ENCODE measurements at places on chromosomes 4 and X. TPM values are rescaled to one million over a fixed set of nuclear protein-coding genes. Genes with fewer than 3 reads are reported as not detected.
A peak's percentile ranks its signal among the peaks of the same experiment; 100 is the strongest.

DNA sequence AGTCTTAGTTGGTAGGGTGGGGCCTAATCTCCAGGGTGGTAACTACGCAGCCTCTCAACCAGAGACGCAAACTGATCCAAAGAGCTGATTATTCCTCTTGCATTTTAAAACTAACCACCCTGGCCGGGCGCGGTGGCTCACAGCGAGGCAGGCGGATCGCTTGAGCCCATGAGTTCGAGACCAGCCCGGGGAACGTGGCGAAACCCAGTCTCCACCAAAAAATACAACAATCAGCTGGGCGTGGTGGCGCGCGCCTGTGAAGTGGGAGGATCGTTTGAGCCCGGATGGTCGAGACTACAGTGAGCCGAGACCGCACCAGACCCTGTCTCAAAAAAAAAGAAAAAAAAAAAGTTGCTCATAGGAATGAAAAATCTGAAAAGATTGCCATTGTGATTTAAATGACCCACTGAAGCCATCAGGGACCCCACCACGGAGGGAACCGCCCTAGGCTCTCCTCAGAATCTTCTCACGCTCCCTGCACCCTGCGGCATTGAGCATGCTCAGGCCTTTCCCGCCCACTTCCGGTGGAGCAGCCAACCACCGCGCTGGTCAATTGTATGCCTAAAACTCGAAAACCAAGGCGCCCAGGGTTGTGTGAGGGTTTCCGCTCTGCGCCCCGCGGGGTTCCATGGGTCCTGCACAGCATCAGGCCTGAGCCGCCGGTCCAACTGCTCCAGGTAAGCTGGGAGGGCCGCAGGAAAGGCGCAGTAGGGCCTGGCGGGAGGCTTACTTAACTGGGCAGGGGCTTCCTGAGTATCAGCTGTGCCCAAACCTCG, at the start of gene TRIM60:
TRIM60 (plus strand) TSS at position 564 of the 776 bp plus-strand sequence. CDS start 8,074 bp downstream, outside the sequence.
- no peaks in the 10 kb centered on the region for H3K27me3 ChIP-seq
- H3K27ac ChIP-seq: no peak within 1 kb of the TSS
- no peak within 1 kb of the TSS for H3K4me3 ChIP-seq
- no peaks in the 10 kb centered on the region for H3K36me3 ChIP-seq
- no peak for DNase-seq

DNA sequence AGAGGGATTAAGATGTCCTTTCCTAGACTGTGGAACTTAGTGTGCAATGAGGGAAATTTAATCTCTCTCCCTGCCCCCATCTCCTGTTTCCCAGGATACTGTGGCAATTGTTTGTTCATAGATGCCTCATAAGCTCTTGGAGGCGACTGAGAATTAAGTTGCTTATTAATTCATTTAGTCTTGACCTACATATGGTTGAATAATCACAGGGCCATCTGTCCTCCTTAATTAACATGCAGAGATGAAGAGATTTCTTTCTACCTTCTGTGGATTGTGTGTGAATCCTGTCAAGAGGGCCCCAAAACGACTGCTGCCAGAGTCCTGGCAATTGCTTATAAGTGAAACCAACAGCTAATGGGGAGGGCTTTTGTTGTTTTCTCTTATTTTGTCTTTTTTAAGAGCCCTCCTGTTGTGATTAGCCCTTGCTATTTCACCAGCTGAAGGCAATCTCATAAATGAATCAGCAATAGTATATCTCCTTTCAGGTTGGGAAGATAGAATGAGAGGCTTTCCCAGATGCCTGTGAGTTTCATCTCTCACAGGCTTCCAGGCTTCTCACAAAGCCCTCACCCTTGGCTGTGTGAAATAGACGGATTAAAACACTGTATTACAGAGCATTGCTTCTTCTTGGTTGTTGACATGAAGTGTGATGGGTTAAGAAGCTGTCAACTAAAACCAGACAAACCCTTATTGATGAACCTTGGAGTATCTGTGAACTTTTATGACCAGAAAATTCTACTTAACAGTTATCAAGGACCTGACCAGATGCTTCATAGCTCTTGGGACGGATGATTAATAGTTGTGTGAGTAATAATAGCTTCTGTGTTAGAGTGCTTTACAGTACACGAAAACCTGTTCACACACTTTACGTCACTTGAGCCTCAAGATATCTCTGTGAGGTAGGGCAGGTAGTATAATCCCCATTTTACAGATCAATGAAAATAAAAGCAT, 58.5 kb downstream of the PGRMC2 start:
- H3K36me3 ChIP-seq: no peaks in the 10 kb centered on the region
- no peak for DNase-seq
- no peaks in the 10 kb centered on the region for H3K27me3 ChIP-seq
- H3K27ac ChIP-seq: no peak overlapping the region

DNA sequence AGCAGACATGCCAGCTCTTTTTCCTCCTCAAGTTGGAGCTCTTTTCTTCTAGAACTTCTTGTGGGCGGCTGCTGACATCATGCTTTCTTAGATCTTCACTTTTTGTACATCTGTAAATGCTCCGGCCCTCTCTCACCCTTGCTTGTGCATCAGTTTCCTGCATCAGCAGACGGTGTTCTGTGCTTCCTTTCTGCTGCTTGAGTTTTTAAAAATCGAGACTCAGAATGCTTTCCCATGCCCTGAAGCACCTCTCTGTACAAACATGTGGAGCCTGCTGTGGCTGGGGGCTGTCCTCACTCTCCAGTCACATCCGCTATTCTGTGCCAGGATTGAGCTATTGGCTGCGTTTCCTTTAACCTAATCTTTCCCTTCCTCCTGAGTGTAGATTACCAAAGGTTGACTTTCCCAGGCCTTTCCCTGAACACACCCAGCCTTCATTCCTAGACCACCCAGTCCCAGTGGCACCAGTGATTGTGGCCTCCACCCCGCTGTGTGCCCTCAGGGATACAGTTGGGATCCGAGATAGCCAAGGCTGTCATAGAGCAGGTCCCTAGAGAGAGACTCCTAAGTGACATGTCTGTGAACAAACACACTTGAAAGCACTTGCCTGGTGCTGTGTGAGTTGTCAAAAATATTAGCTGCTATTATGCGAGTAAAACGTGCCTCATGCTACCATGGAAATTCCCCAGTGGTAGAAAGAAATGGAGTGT, 41.9 kb downstream of the TNIP2 start:
- no peaks in the 10 kb centered on the region for H3K27me3 ChIP-seq
- H3K27ac ChIP-seq: no peak overlapping the region
- DNase-seq: no peak
- H3K36me3 ChIP-seq: no peaks in the 10 kb centered on the region
- no peaks in the 10 kb centered on the region for H3K4me1 ChIP-seq

DNA sequence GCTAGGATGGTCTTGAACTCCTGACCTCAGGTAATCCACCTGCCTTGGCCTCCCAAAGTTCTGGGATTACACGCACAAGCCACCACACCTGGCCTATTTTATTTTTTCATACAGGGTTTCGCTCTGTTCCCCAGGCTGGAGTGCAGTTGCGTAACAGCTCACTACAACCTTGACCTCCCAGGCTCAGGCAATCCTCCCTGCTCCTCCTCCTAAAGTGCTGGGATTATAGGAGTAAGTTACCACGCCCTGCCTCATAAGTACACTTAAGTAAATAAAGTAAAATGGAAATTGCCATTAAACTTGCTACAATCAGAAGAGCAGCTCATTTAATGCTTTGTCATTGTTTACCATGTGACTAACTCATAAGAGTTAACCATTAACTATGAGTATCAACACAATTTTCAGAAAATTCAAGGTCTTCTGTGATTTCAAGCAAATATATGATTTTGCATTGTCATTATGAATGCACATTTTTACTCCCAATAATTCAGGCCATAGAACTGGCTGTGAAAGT, 12.3 kb downstream of the UGDH start:
- peak; percentile 59 for DNase-seq
- H3K36me3 ChIP-seq: peaks cover 18% of the 10 kb centered on the region
- no peaks in the 10 kb centered on the region for H3K27me3 ChIP-seq
- no peak overlapping the region for H3K4me3 ChIP-seq
- peaks cover 3% of the 10 kb centered on the region for H3K4me1 ChIP-seq
- H3K27ac ChIP-seq: 0 out of 2 replicates have a peak overlapping the region, but pooled peaks have one; percentile 51

DNA sequence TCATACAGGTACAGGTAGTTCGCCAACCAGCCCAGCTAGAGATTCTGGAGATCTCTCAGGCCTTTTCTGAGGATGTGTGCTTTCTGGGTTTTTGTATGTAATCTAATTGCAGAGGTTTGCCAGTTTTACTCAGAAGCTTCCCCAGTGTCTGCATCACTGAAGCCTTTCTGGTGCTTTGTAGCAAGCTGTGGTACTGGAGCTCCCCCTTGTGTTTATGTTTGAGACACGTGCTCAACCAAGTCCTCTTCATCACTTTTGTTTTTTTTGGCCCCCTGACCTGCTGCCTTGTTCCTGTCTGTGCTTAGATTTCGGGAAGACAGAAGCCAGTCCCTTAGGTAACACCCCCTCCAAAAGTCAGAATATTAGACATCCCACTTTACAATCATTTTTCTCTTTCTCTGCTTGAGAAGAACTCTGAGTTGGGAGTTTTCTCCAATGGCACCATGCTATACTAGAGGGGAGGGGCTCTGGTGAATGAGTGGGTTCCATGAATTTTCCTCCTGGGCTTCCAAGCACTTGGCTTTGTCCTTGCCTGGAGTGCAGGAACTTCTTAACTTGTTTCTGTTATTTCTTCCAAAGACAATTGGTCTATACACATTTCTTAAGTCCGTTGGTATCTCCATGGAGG, 128.4 kb upstream of the TBC1D9 start:
- H3K36me3 ChIP-seq: no peaks in the 10 kb centered on the region
- no peak overlapping the region for H3K27ac ChIP-seq
- H3K27me3 ChIP-seq: no peaks in the 10 kb centered on the region
- H3K4me3 ChIP-seq: no peak overlapping the region

GRCh38 chrX:110748256-110748806, 47.3 kb downstream of the CHRDL1 start:
- no peak overlapping the region for H3K4me3 ChIP-seq
- no peaks in the 10 kb centered on the region for H3K27me3 ChIP-seq
- no peaks in the 10 kb centered on the region for H3K4me1 ChIP-seq
- no peak overlapping the region for H3K27ac ChIP-seq
- no peak for DNase-seq

GRCh38 chr4:101790521-101791181, at the start of gene BANK1:
BANK1 (plus strand) TSS chr4:101790730; CDS start chr4:101790881, 151 bp downstream.
- DNase-seq: peak; percentile 8
- H3K36me3 ChIP-seq: no peaks in the 10 kb centered on the region
- no peaks in the 10 kb centered on the region for H3K27me3 ChIP-seq
- peak within 1 kb of the TSS; percentile 49 for H3K4me3 ChIP-seq
- H3K4me1 ChIP-seq: peaks cover 3% of the 10 kb centered on the region

DNA sequence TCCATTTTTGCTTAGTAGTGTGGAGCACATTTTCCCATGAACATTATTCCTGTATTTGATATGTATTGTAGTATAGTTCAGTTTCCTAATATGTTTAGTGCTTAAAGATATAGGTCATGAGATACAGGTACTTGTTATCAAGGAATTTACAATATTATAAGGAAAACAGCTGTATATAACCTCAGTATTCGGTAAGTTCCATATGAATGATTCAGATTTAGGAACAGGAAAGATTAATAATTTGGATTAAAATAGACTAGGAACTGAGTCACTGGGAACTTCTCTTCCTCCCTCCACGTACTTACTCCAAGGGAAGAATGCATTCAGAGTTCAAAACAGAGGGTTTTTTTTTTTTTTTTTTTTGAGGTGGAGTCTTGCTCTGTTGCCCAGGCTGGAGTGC, 20.0 kb downstream of the DIAPH2 start:
- H3K36me3 ChIP-seq: no peaks in the 10 kb centered on the region
- no peak overlapping the region for H3K4me3 ChIP-seq
- no peaks in the 10 kb centered on the region for H3K27me3 ChIP-seq
- no peak overlapping the region for H3K27ac ChIP-seq
- no peak for DNase-seq

DNA sequence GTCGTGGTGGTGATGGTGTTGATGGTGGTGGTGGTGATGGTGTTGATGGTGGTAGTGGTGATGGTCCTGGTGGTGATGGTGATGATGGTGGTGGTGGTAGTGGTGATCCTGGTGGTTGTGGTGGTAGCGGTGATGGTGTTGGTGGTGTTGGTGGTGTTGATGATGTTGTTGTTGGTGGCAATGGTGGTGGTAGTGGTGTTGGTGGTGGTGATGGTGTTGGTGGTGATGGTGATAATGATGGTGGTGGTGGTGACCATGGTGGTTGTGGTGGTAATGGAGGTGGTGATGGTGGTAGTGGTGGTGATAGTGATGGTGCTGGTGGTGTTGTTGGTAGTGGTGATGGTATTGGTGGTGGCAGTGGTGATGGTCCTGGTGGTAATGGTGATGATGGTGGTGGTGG, 49.1 kb downstream of the TLR10 start:
- no peaks in the 10 kb centered on the region for H3K36me3 ChIP-seq
- no peak overlapping the region for H3K27ac ChIP-seq
- H3K4me1 ChIP-seq: peaks cover under 1% of the 10 kb centered on the region
- no peak overlapping the region for H3K4me3 ChIP-seq

DNA sequence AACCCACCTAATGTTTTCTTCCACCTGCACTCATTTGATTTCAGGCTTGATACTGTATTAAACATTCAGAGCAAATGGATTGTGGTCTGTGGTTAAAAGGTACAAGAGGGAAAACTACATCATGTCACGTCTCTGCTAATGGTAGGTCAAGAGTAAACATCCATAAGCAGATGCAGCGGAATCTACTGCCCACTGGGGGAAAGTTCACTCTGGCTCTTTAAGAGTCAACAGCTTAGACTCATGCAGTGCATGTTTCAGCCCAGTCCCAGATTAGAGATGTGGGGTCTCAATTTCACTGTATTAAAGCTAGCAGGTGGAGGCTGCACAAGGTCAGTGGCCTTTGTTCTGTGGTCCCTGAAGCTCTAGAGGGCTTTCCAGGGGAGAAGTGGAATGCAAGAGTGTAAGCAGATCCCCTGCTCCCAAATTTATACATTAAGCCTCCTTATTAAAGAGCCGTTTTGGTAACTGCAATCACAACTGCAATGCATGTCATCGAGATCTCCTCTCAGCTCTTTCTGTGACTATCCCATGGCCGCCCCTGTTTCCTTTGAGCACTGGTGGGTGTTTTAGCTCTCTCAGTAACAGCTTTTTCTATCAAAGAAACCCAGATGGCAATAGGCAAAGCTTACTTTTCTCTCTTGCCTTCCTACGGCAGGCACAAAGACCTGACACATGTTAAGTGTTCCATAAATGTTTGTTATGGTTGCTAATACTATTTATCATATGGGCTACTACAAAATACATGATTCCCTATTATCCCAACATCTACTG, 53.4 kb downstream of the LDB2 start:
- no peak for DNase-seq
- no peaks in the 10 kb centered on the region for H3K4me1 ChIP-seq
- H3K4me3 ChIP-seq: no peak overlapping the region
- H3K27ac ChIP-seq: no peak overlapping the region
- H3K36me3 ChIP-seq: no peaks in the 10 kb centered on the region

- no peaks in the 10 kb centered on the region for H3K4me1 ChIP-seq
- H3K36me3 ChIP-seq: no peaks in the 10 kb centered on the region
- H3K27me3 ChIP-seq: no peaks in the 10 kb centered on the region
- no peak overlapping the region for H3K27ac ChIP-seq
- DNase-seq: no peak
- no peak overlapping the region for H3K4me3 ChIP-seq
Measured at GRCh38 chr4:87053176-87053658, 118.4 kb downstream of the AFF1 start.

- H3K4me1 ChIP-seq: no peaks in the 10 kb centered on the region
- no peaks in the 10 kb centered on the region for H3K36me3 ChIP-seq
- no peak overlapping the region for H3K4me3 ChIP-seq
- H3K27me3 ChIP-seq: no peaks in the 10 kb centered on the region
- no peak overlapping the region for H3K27ac ChIP-seq
Measured at GRCh38 chr4:48321312-48321711, 20.0 kb upstream of the SLAIN2 start.

GRCh38 chr4:60485276-60485675, 714.9 kb upstream of the ADGRL3 start:
- no peak overlapping the region for H3K4me3 ChIP-seq
- DNase-seq: no peak
- no peaks in the 10 kb centered on the region for H3K36me3 ChIP-seq
- H3K4me1 ChIP-seq: no peaks in the 10 kb centered on the region
- H3K27me3 ChIP-seq: no peaks in the 10 kb centered on the region

MCTS1 gene
- 110 TPM for total RNA-seq

LNX1 gene
- 0.18 TPM for total RNA-seq

IL2RG gene
- 0.28 TPM for total RNA-seq

RHOH gene
- 1.2 TPM for total RNA-seq

All from Panc1 (cell line).